ENCODE measurements at places on chromosomes 13 and 19.

DNA sequence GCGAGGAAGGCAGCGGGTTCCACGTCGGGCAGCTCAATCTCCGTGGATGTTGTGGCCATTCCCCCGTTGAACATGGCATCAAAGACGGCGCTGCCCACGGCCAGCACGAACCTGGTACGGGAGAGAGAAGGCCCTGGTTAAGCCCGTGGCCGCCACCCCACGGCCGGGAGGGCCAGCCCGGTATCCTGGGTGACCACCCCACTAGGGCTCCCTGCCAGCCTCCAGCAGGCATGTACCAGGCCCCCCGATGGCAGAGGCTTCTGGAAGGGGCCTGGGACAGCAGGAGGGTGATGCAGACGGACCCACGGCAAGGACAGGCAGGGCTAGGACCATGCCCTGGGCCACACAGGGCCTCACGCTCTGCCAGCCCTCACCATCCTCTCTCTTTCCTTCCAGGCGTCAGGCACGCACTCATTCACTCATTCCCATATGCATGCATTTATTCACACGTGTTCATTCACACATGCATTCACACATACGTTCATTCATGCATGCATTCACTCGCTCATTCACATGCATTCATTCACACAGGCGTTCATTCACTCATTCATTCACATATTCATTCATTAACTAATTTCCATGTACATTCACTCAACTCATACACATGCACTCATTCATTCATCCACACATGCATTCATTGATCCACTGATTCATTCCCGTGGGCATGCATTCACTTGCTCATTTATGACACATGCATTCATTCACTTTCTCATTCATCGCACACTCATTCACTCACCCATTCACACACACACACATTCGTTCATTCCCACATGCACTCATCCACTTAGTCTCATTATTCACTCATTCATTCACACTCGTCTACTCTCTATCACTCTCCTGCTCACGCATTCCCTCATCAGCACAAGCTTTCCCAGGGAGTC is 17.9 kb downstream of the BTBD2 start:
- no peak for DNase-seq

DNA sequence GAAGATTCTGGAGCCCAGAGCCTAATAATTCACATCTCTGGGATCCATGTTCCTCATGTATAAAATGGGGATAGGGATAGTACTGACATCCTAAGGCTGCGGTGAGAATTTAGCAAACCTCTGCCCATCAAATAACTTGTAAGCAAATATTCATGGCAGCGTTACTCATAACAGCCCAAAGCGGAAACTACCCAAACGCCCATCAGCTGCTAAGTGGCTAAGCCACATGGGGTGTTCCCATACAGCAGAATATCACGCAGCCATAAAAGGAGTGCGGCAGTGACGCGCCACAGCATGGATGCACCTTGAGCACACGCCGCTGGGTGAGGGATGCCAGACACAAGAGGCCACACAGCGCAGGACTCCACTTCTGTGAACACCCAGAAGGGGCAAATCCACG is 19.7 kb downstream of the VRK3 start:
- DNase-seq = no peak

DNA sequence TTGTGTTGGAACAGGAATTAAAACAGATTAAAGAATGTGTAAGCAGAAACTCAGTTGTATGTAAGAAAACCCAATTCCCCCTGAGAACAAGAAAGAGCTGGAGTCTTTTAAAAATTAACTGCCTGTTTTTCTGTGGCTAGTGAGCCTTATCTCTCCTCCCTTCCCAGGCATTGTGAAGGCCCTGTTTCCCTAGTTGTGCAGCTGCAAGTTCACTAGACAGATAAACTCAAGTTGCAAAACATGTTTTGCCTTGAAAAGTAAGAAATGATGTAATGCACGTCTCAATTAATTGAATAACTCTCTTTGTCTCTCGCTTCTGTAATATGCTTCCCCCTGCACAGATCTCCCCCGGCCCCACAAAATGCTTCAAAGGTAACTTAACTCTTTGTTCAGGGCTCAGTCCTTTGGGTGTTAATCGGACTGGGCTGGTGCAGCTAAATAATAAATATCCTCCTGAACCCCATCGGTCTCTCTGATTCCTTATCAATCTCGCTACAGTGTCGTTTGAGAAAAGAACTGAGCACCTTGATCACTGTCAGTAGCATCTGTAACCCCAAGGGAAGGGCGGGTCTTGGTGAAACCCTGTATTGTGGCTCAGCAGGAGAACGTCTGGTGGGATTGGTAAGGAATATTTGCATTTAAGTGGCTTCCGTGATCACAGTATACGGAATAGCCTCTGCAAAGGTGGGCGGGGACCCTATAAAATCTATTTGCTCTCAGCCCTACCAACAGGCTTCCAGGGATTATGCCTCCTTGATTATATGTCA is 1.6 kb upstream of the ZNF556 start:
- DNase-seq = no peak

GRCh38 chr13:61396121-61396520 is 19.5 kb downstream of the PCDH20 start:
- DNase-seq = no peak

DNA sequence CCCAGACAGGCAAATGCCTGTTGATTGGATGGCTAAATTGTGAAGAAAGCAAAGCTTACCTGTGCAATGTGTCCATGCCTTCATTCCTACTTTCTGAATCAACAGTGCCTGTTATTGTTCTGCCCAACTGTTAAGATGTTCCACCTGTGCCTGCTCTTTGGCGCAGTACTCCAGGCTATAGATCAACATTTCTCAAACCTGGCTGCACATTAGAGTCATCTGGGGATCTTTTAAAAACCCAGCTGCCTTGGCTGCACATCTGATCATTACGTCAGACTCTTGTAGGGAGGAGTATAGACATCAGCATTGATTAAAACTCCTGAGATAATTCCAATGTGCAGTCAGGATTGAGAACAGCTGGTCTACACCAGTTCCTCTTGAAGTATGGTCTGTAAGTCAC is 16.2 kb upstream of the CPB2 start:
- no peak for DNase-seq

DNA sequence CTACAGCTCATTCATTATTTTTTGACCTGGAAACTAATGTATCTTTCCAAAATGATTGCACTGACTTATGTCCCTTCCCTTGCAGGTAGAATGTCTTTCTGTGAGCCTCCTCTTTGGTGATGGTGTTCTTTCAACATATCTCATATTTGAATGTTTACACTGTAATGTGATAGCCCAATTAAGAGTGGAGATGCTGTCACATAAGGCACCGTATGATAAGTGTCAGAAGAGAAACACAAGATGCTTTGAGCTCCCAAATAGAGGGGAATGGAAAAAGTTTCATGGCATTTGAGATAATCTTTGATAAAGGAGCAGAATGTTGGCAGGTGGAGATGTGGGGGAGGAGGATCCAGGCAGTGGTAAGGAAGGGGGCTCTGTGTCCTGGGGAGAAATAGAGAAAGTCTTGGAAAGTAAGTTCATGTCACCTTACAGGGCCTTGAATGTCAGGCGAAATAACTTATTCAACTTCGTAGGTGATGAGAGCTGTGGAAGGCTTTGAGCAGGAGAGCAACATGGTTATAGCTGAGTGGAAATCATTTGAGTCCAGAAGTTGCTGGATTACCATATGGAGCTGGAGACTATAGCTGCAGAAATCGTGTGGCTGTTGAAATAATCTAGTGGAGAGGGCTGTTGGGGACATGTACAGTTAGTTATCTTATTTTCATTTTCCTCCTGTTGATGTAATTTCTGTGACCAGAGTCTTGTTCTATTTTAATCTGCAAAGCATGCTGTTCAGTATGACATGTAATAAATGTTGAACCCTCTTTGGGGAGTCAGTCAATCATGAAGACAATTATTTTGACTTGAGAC is 10.3 kb upstream of the RNF113B start:
- DNase-seq = no peak

GRCh38 chr13:109719962-109720646 is 66.3 kb downstream of the IRS2 start:
- DNase-seq = peak; percentile 43

GRCh38 chr19:6577476-6578125 is 13.3 kb downstream of the CD70 start:
- DNase-seq = no peak

GRCh38 chr13:21673539-21673788 is 2.6 kb downstream of the FGF9 start:
- DNase-seq = peak; percentile 29

DNA sequence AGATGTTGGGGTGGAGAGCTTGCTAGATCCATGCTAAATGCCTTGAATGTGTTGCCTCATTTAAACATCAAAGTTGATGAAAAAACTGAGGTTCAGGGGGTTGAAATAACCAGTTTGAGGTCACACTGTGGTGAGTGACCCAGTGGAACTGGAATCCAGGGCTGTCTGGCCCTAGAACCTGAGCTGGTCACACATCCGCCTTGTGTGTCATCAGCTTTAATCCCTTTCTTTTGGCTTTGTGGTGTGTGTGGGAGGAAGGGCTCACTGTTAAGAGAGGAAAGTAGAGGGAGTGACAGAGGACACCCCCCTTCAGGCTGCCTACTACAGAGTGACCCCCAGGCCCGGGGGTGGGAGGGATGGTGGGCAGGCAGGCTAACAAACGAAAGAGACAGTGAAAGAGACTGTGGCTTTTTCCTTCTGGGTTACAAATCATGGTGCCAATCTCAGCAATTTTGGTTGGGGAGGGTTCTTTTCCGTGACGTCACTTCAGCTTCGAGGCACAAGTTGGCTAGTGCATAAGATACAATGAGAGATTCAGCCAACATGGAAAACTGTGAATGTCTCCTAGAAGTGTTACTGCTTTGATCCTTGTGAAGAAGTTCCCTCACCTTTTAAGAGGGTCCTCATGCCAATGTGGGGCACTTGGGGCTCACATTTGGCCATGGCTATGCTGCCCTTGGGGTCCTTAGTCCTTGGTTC is 164.9 kb downstream of the DLEU7 start:
- DNase-seq = no peak

DNA sequence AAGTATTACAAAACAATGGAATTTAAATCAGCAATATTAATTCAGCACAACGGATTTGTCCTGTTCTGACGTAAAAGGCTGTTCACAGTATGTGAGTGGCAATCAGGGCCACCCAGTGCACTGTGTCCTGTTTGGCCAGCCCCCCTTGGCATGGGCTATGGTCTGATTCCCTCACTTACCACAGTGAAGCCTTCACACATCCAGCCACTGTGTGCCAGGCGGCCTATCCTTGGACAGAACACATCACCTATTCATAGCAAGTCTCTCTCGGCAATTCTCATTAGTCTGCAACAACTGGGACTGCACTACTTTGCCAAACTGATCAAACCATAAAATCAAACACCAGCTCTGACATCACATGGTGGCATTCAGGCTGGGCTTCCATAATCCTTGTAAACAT is 221.5 kb upstream of the TSHZ3 start:
- no peak for DNase-seq

DNA sequence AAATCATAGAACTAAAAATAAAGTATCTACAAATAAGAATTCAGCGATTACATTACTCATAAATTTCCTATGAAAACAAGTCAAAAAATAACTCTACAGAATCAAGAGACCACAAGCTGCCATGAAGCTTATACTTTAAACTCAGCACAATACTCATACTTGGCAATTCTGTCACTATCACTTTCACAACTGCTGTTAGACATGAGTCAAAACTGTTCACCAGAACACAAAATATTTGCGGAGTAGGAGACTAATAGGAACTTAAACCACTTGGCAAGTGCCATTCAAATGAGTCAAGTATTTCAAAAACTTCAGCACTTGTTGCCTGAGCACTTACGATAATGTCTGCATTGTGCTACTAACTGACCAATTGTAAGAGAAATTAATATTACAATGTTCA is 387.8 kb upstream of the GPC6 start:
- DNase-seq = peak; percentile 0

DNA sequence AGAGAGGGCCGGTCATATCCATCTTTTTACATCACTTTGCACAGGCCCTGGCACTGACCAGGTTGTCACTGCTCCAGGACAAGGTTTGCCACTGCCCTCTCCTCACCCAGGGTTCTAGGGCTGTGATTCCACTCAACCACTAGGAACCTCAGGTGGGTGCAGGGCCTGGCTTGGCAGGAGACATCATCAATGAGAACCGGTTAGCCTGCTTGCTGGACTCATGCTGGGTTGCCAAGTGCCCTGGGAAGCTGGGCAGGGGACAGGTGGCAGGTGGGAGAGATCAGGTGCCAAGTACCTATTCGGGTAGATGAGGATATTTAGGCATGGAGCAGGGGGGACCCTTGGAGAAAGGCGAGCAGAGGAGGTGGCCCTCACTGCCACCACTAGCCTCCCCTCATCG is 4.2 kb upstream of the CERS4 start:
- no peak for DNase-seq

DNA sequence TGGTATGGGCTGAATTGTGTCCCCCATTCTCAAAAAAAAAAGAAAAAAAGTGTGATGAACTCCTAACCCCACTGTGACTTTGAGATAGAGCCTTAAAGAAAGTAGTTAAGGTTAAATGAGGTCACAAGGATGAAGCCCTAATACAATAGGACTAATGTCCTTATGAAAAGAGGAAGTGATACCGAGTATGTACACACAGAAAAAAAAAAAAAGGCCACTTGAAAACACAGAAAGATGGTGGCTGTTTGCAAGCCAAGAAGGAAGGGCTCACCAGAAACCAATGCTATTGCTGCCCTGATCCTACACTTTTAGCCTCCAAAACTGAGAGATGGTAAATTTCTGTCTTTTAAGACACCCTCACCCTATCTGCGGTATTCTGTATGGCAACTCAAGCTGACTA is 955.6 kb downstream of the PCDH17 start:
- DNase-seq = no peak

- no peak for DNase-seq
Measured at GRCh38 chr19:53045536-53045935, 996 bp downstream of the ERVV-2 start.

GRCh38 chr13:44591316-44591715 is 15.2 kb upstream of the TSC22D1 start:
- DNase-seq = no peak

- no peak for DNase-seq
Measured at GRCh38 chr13:96551546-96551945, 442.7 kb downstream of the OXGR1 start.

- DNase-seq = no peak
Measured at GRCh38 chr13:53075356-53076041, 46.9 kb downstream of the OLFM4 start.

- DNase-seq = no peak
Measured at GRCh38 chr13:27470075-27470820, 19.9 kb upstream of the MTIF3 start.

- no peak for DNase-seq
Measured at GRCh38 chr19:1491849-1492170, 829 bp downstream of the REEP6 start.

GRCh38 chr19:14718522-14719116 is 28.8 kb downstream of the ZNF333 start:
- DNase-seq = peak; percentile 13

DNA sequence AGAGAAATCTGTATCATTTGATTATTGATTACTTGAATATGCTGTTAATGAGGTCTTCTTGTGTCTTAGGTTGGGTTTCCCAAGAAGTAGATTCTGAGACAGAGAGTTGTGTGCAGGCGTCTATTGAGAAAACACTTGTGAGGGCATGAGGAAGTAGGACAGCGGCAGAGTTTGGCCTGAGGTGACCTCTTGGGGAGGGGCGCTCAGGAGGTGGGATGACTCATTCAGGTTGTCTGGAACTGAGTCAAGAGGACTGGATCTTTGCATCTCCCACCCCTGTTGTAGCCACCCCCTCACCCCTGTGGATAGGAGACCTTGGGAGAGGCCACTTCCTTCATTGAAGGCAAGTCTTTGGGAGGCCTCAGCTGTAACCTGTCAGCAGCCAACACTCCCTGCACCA is 35.2 kb upstream of the WDFY2 start:
- DNase-seq = no peak

- DNase-seq = no peak
Measured at GRCh38 chr13:44464471-44464870, 90.8 kb downstream of the SERP2 start.

All from A549 (cell line).